ENCODE measurements at places on chromosomes 2 and 18.

DNA sequence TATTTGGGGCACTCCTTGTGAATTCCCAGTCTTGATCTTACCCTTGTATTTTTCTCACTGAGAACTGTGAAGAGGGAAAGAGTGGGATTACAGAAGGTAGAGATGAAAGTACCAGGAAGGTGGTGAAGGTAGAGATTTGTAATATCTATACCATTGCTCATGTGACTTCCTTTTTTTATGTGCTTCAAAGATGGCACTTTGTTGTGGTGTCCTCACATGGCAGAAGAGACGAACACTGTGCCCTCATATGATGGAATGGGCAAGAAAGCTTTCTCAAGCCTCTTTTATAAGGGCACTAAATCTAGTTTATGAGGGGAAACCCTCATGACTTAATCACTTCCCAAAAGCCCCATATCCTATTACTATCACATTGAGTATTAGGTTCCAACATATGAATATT lies 28.9 kb upstream of the PPM1B start:
- DNase-seq: no peak

DNA sequence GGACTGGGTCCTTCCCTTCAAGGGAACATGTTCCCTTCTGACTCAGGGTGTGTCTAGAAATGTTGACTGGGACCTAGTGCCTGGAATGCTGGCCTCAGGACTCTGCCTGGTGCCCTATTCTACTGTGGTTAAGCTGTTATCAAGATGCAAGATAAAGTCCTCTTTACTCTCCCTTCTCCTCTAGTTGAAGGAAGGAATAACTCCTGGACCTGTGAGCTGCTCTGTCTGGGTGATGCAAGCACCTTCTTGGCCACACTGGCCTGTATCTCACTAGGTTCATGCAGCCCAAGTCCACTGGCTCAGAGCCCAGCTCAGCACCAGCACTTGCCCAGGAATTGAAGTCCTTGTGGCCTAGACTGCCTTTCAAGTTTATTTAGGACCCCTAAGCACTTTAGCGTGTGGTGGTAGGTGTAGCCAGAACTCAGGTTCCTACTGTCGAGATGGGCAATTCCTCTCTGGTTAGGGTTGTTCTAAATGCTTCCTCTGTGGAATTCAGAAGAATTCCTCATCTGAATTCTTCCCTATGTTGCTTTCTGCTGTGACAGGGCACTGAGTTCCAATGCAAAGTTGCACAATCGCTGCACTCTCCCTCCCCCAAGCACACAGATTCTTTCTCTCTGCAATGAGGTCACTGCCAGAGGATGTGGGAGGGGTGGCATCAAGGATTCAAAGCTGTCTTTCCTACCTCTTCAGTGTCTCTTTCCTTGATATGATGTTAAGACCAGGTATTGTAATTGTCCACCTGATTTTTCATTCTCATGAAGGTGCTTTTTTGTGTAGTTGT lies 54.7 kb downstream of the VWC2L start:
- peak; percentile 37 for DNase-seq

GRCh38 chr18:42425025-42425424 lies 470.0 kb downstream of the PIK3C3 start:
- no peak for DNase-seq

DNA sequence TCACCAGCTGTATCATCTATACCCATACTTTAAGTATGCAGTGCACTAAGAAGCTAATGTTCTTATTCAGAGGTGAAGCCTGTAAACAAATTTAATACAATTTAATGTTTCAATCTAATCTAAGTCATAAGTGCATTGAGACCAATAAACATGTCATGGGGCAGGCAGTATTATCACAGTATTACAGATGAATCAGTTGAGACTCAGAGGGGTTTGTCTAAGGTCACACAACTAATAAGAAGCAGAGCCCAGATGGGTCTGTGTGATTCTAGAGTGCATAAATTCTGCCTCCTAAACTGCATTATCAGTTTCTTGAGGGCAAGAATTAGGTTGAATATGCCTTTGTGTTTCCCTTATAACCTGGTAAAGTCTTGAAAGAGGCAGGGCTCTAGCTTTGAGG lies 140.9 kb upstream of the RNF152 start:
- no peak for DNase-seq

- no peak for DNase-seq
Observed at GRCh38 chr2:9778012-9778411, 65.3 kb upstream of the TAF1B start.

- DNase-seq: no peak
Observed at GRCh38 chr18:59101830-59102414, 37.8 kb upstream of the SEC11C start.

- peak; percentile 87 for DNase-seq
Observed at GRCh38 chr2:199457147-199458008, at the start of gene SATB2. Gene SATB2, minus strand, starts transcription at chr2:199457939. Its CDS starts 1,902 bp downstream, at chr2:199456037.

GRCh38 chr2:239026711-239027361 lies 179.0 kb downstream of the TWIST2 start:
- DNase-seq: no peak

DNA sequence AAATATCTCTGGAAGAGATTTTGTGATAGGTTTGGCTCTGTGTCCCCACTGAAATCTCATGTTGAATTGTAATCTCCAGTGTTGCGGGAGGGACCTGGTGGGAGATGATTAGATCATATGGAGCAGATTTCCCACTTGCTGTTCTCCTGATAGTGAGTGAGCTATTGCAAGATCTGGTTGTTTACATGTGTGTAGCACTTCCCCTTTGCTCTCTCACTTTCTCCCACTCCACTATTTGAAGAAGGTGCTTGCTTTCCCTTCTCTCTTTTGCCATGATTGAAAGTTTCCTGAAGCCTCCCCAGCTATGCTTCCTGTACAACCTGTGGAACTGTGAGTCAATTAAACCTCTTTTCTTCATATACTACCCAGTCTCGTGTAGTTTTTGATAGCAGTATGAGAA lies 97.0 kb upstream of the FN1 start:
- no peak for DNase-seq

DNA sequence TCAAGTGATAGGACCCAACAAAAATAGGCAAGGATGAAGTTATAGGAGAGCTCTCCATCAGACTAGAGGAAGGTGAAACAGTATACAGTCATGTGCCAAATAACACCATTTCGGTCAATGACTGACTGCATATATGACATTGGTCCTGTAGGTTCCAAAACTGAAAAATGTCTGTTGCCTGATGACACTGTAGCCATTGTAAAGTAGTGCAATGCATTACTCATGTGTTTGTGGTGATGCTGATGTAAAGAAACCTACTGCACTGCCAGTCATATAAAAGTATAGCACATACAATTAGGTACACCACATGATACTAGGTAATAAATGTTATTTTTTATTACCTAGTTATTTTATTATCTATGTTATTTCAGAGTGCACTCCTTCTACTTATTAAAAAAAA lies 147.9 kb downstream of the GREB1L start:
- DNase-seq: no peak

- no peak for DNase-seq
Observed at GRCh38 chr18:58769321-58769720, 95.4 kb upstream of the ZNF532 start.

GRCh38 chr2:204693262-204693661 lies 148.0 kb downstream of the PARD3B start:
- DNase-seq: no peak

DNA sequence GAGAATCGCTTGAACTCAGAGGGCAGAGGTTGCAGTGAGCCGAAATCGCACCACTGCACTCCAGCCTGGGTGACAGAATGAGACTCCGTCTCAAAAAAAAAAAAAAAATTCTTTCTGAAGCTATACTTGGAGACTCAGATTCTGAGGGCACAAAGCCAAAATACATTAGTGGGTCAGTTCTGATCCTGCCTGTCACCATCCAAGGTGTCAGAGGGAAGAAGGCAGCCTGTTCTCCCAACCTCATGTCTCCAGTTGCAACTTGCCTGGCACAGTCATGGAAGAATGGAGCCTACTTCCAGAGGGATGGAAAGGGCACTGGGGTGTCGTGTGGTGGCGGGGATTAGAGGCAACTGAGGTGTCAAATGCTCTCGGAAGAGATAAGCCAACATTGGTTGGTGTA lies 104.8 kb upstream of the GATA6 start:
- DNase-seq: no peak

GRCh38 chr2:229313591-229313990 lies 42.5 kb upstream of the PID1 start:
- peak; percentile 9 for DNase-seq

- DNase-seq: peak; percentile 59
Observed at GRCh38 chr2:219253753-219254589, at the start of gene TUBA4A. Gene TUBA4A, minus strand, starts transcription at chr2:219253918. Its CDS starts 60 bp downstream, at chr2:219253858.

Data from fibroblast of skin of back (primary cell).